CD4-positive, alpha-beta T cell treated with Interleukin-15 for 4 hours (primary cell): ENCODE measurements at places on chromosomes 4 and X.

GRCh38 chr4:110994781-110995180 is 371.9 kb upstream of the PITX2 start:
- no peak for DNase-seq

GRCh38 chr4:187235456-187236170 is 512.0 kb upstream of the FAT1 start:
- DNase-seq = no peak

GRCh38 chrX:40383969-40384368 is 196.8 kb upstream of the ATP6AP2 start:
- no peak for DNase-seq

GRCh38 chr4:19562456-19562855 is 689.2 kb upstream of the SLIT2 start:
- DNase-seq = no peak

DNA sequence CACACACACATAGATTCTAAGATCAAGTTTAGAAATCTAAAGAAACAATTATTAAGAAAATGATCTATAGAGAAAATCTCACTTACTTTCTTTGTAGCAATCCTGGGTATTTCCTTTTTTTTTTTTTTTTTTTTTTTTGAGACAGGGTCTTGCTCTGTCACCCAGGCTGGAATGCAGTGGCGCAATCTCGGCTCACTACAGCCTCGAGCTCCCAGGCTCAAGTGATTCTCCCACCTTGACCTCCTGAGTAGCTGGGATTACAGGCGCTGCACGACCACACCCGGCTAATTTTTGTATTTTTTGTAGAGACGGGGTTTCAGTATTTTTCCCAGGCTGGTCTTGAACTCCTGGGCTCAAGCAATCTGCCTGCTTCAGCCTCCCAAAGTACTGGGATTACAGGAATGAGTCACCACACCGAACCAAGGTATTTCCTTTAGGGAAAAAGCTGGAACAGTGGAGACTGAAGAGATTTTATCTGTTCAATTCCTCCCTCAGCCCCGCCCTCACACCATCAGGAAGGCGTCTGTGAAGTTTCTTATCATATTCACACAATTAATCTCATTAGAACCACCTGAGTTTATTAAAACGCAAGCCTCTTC is at the start of gene TRIML2:
Gene TRIML2, minus strand, starts transcription at position 447 of the 599 bp plus-strand sequence. CDS start 4,235 bp downstream, outside the sequence.
- DNase-seq = no peak

DNA sequence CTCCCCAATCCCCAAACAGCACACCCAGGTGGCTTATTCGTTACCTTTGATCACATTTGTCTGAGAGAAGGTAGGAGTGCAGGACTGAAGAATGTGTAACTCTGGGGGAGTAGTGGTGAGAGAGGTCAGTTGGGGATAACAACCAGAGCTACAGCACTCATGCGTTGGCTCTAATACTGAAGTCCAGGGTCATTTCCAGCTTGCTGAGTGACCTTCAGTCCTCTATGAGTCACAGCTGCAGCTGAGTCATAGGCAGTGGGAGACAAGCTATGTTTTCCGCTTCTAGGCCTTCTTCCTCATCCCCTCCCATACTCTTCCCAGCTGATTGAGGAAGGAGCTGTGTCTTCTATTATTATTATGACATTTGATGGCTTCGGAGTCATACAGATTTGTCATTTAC is 31.6 kb upstream of the CT47C1 start:
- no peak for DNase-seq

DNA sequence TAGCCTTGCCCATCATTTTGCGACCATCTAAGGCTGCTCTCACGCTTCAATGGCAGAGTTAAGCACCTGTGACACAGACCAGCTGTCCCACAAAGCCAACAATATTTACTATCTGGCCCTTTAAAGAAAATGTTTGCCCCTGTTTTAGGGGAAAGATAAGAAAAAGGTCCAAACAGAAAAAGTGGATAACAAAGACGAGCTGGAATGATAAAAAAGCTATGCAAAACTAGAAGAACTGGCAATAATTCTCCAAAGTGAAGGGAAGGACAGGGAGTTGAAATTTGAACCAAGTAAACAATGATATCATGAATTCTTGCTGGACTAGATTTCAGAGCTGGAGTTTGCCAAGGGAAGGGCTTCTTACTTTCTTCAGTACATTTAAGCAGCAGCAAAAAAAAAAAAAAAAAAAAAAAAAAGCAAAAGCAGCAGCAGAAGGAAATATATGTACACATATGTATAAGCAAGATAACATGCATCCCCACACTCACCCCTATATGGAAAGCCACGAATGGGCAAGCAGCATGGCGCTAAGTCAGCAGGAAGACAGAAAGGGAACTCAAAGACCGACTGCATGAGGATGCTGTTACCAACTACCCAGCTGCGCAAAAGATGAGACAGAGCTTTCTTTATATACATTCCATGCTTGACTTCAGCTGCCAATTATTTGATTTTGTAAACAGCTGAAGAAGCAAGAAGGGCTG is 12.5 kb downstream of the TRAPPC2 start:
- no peak for DNase-seq

- no peak for DNase-seq
Observed at GRCh38 chrX:115226929-115227328, 7.0 kb downstream of the LRCH2 start.

GRCh38 chrX:75327607-75328006 is 53.7 kb downstream of the UPRT start:
- no peak for DNase-seq

DNA sequence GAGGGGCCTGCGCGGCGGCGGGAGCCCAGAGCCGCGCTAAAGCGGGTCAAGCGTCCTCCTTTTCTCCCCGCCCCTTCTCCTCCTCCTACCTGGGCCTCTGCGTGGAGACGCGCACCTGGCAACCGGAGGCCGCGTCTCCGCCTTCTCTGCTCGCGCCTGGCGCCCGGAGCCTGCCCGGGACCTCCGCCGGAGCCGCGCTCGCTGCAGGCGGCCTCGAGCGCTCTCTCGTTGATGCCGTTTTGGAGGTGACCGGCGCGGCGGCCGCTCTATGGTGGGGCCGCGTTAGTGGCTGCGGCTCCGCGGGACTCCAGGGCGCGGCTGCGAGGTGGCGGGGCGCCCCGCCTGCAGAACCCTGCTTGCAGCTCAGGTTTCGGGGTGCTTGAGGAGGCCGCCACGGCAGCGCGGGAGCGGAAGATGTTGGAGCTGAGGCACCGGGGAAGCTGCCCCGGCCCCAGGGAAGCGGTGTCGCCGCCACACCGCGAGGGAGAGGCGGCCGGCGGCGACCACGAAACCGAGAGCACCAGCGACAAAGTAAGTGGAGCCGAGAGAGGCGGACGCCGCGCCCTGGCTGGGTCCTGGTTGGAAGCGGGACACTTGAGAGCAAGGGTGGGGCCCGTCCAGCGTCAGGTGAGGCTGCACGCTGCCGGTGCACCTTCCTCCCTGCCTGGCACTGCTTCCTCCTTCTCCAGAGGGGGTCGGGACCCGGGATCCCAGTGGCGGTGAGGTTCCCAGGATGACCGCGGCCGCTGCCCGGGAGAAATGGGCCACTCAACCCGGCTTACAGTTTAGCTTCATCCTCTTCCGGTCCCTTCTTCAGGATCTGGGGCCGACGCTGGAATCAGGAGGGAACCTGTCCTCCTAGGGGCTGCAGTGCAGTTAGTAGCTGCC is at the start of gene CDS1:
Gene CDS1, plus strand, starts transcription at position 140 of the 888 bp plus-strand sequence. Its CDS starts 275 bp downstream, at position 415.
- peak; percentile 35 for DNase-seq

DNA sequence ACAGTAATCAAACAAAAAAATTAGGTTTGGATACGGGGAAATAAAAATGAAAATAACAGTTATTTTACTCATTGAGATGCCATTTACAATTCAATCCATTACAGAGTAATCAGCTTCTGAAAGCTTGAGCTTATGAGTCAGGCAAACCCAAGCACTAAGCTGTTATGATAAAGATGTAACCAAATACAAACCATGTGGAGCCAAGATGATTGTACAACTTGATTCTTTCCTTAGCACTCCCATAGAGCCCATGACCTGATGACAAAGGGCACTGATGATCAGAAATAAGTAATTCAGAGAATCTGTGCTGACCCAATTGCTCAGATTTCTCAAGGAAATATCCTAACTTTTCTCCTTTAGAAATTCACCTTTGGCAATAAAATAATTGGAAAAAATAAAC is 40.5 kb upstream of the PRKG2 start:
- no peak for DNase-seq

DNA sequence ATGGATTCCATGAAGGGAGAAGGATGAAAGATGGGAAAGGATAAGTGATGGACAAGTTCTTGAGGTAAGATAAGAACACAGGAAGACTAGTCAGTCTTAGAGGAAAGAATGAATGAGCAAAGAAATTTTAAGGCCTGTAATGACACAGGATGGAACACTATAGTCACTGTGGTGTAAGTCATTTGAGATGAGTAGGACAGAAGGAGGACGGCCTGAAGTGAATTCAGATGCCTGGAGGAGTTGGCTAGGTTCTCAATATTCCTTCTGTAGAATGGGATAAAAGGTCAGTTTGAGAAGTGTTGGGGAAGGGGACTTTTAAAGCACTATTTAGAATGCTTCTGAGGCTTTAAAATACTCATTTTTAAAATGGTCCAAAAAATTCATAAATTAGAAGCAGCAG is 3.9 kb downstream of the MSMO1 start:
- no peak for DNase-seq

- DNase-seq = peak; percentile 61
Observed at GRCh38 chrX:154002215-154002719, 17.4 kb downstream of the IRAK1 start.

DNA sequence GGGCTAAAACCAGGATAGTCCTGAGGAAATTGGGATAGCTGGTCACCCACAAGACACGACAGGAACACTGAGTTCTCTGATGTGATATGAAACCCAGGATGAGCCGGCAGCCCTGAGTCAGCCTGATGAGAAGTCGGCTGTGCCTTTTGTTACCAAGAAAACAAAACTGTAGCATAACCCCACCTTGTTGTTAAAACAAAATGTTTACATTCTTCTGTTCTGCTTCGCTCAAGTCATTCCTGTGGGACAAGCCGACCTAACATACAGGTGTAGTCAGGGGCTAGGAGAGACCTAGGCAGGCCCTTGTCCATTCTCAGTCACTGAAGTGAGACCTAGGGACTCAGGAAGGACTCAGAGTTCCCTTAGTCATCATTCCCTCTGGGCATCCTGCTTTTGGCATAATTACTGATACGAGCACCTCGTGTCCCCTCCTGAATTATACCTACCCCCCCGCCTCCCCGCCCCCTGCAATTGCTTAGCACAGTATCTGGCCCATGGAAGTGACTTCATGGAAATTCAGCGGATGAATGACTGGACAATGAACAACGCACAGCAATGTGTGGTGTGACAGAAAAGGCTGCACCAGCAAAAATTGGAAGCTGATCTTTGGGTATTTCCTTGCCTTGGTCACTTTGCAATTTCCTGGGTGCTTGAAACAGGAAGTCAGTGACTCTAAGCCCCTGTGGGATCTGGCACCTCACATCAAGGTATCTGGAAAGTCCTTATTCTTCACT is 31.9 kb upstream of the TLR2 start:
- no peak for DNase-seq

GRCh38 chrX:78532363-78532762 is 126.8 kb downstream of the RTL3 start:
- no peak for DNase-seq

DNA sequence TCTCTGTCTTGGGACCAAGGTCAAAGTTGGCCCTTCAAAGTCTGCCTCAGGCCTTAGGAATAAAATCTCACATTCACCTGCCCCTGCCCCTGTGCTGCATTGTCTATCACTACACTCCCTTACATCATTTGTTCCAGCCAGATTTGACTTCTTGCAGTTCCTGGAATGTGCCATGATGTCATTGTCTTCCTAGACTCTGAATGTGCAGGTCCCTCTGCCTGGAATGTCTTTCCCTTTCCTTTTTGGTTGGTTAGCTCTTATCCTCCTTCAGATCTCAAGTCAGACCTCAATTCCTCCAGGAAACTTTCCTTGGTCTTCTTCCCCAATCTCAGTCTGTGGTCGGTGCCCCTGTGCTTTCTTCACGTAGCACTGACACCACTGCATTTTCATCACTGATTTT is 67.7 kb upstream of the EFNB1 start:
- no peak for DNase-seq

DNA sequence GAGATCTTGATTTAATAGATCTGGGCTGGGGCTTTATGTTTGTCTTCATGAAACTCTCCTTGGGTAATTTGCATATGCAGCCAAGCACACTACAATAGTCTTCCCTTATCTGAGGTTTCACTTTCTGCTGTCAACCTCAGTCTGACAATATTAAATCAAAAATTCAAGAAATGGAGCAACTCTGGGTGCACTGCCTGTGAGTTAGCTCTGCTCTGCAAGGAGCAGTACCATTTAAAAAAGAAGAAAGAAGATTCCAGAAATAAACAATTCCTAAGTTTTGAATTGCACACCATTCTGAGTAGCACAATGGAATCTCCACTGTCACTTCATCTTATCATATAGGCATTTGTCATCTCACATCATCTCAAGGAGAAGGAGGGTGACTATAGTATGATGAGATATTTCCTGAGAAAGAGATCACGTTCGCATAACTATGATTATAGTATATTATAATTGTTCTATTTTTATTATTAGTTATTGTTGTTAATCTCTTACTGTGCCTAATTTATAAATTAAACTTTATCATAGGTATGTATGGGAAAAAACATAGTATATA is 9.4 kb downstream of the FNIP2 start:
- DNase-seq = peak; percentile 7

GRCh38 chrX:108270280-108270679 is 167.9 kb downstream of the COL4A6 start:
- DNase-seq = no peak

DNA sequence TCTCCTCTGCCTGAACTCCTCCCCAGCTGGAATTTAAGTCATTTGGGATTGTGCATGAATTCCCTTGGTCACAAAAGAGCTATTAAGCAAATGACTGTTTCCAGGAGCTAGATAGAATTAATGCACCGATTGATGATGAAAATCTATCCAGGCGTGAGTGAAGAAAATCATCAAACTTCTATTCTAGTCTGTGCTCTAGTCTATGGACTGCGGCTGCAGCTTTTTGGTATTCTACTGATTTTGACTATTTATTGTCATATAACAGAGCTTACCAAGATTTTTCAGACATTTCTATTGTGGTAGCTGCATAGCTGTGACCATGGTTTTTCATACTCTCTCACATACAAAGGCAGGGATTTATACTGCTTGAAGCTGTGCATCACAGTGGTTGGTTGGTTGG is 403.8 kb downstream of the FSTL5 start:
- no peak for DNase-seq

GRCh38 chr4:113744667-113745240 is 16.8 kb downstream of the CAMK2D start:
- DNase-seq = no peak

DNA sequence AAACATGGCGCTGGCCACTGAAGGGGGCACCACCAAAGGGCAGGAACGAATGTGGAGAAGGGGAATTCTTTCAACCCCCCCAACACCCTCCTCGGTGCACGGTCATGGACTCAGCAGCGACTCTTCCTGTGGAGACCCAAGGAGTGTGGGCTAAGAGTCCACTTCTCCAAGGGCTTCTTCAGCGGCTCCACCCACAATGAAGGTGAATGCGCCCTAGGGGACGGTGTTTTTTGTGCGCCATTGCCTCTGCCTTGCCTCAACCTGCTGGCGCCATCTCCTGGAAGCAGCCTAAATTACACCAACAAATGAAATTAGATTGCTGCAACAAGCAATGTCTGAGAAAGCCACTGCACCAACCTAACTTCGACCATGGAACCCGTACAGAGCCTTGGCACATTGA is 169.2 kb upstream of the MAGEB18 start:
- DNase-seq = no peak

- no peak for DNase-seq
Observed at GRCh38 chr4:71827826-71828225, 43.9 kb upstream of the GC start.

GRCh38 chr4:183154701-183155391 is 55.8 kb downstream of the WWC2 start:
- DNase-seq = no peak
